ENCODE measurements at places on chromosomes 5 and 9.

- no peak for DNase-seq
Measured at GRCh38 chr9:86491468-86492266, 137.5 kb upstream of the TUT7 start.

- DNase-seq, result no peak
Measured at GRCh38 chr5:168273056-168273980, 18.1 kb upstream of the WWC1 start.

- DNase-seq, result no peak
Measured at GRCh38 chr5:96259151-96259772, 173.8 kb downstream of the PCSK1 start.

DNA sequence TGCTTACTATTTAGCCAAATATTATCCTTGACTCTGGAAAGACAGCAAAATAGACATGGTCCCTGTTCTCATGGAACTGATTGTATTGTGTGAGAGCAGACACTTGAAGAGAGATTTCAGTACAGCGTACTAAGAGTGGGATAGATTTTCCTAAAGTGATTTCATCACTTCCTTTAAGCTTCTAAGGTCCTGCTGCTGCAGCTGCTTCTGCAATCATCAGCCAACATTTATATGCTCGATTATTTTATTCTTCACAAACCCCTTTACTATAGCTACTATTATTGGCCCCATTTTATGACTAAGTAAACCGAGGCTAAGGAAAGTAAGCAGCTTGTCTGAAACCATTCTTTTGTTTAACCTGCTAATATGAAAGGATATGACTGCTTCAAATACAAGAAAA is 137.7 kb downstream of the SPATA31D1 start:
- no peak for DNase-seq

GRCh38 chr5:158039911-158040347 is 181.0 kb upstream of the CLINT1 start:
- no peak for DNase-seq

DNA sequence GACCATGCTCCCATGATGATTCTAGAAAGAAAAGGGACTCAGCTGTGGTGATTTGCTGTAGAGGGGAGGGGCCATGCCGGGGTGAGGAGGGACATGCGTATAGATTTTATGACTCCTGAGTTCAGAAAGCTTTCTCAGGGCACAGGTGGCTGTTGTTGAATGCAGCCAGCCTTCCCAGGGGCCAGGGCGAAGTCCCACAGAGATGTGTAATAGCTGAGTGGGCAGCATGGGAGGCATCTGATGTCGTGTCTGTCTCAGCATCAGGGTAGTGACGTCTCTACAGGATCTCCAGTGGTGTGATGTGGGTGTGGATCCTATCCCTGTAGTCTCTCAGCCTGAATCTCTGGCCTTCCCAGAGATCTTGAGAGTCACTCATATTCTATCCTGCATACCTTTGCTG is 7.8 kb upstream of the BOD1 start:
- DNase-seq, result no peak

GRCh38 chr5:147439254-147439653 is 70.6 kb downstream of the DPYSL3 start:
- no peak for DNase-seq

- DNase-seq, result no peak
Measured at GRCh38 chr5:2699686-2700085, 51.8 kb downstream of the IRX2 start.

DNA sequence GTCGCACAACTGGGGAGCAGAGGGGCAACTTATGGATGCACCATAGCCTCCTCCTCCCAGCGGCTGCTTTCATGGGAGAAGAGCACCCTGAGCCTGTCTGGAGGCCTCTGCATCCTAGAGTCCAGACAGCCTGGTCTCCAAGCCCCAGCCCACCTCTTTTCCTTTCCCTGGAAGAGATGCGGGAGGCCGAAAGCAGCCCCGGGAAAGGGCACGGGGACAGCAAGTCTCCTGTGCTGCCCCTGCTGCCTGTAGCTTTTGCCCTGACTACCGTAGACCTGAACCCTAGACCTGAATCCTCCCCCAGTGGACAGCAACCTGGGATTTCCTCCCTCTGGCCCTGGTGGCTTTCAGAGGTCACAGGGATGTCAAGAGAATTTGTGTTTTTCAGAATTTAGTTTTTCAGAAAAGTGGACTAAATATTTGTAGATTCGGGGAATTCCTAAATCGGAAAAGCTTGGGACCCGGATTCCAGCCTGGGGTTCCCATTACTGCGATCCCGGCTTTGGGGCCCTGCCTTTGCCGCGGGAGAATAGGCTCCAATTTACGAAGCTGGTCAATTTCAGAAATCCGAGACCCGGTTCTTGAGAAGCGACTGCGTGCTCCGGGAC is 4.3 kb upstream of the PITX1 start:
- DNase-seq, result no peak

- no peak for DNase-seq
Measured at GRCh38 chr9:87681271-87682061, 44.5 kb upstream of the CTSL start.

DNA sequence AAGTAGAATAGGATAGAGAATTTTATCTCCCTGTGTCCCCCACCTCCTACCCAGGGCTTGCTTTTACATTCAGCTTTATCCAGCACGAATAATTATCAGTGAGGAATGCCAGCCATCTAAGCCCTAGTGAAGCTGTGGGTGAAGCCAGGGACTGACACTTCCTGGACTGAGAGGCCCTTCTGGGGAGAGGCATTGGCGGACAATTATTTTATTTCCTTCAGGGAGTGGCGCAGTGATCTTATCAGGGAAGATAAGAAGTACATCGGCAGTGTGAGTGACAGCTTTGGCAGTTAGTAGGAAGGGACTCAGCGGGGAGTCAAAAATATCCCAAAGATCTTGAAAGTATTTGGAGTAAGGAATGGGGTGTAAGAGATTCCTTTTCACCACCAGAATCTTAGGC is 34.9 kb upstream of the RPS23 start:
- DNase-seq, result no peak

- DNase-seq, result no peak
Measured at GRCh38 chr9:18346745-18347144, 127.2 kb upstream of the ADAMTSL1 start.

- no peak for DNase-seq
Measured at GRCh38 chr9:84670138-84671041, 861 bp downstream of the NTRK2 start.

DNA sequence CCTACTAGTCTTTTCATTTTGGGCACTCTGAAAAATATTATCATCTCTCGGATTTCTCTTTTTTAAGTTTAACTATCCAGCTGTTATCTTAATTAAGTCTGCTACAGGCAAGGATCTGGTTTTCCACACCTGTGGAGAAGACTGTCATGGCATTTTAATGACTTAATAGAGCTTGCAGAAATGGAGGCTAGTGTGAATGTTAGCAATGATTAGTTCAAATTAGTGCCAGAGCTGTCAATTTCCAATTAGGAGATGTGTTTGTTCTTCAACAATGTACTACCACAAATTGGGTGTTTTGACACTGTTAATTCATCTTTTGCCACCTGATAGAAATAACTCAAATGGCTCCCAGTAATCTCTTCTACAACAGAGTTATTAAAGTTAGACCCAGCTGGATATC is 2023.0 kb upstream of the CDH9 start:
- DNase-seq, result no peak

- DNase-seq, result no peak
Measured at GRCh38 chr5:111301264-111301663, 77.1 kb downstream of the CAMK4 start.

DNA sequence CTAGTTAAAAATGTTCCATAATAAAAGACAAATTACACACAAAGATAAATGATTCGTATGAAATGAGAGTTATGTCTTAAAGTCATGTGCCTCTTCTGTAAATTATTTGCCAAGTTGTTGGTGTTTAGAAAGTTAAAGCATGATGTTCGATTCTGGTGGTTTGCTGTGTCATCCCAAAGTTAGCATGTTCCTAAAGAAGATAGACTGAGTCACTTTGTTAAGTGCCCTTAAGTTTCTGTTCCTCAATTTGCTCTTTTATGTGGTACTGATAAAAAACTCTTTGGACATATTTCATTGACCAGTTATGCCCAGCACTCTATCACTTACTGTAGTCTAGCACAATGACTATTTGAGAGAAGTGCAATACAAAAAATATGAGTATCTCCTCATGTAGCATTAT is 366.9 kb upstream of the ZNF608 start:
- DNase-seq, result no peak

DNA sequence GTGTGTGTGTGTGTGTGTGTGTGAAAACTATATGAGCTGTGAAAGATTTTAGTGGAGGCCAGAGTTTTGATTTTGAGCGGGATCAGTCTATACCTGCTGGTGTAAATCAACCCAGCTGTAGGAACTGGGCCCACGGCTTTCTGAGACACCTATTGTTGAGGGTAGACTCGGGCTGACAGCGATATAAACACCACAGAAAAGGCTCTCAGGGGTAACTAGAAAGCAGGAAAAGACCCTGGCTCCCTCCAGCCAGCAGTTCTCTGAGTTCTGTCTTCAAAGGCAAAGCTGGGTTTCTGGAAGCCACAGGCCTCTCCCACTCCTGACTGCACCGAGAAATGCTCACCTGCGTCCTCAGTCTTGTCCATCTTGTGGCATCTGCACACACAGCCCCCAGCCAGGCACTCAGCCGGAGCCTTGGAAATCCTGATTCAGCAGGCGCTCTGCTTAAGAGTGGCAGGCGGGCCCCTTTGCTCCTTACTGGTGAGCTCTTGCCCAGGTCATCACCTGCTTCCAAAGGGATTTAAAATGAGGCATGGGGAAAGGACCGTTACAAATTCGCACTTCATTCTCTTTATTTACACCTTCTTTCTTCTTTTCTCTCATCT is 223.3 kb downstream of the NDUFS4 start:
- no peak for DNase-seq

DNA sequence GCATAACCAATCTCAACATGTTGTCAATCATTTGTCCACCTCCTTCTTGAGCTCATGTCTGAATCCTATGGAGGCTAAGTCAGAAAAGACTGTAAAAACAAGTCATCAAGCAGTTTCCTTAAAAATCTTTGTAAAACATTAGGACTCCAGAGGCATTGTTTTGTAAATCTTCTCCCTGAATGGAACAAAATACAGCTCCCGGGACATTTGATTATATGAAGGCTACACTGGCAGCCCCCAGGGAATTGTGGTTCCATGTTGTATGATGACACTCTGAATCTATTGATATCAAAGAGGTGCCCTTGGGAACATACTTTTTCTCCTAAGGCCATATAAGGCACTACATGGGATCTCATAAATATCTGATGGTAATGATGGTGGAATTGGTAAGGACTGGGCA is 83.2 kb upstream of the NUDT12 start:
- no peak for DNase-seq

DNA sequence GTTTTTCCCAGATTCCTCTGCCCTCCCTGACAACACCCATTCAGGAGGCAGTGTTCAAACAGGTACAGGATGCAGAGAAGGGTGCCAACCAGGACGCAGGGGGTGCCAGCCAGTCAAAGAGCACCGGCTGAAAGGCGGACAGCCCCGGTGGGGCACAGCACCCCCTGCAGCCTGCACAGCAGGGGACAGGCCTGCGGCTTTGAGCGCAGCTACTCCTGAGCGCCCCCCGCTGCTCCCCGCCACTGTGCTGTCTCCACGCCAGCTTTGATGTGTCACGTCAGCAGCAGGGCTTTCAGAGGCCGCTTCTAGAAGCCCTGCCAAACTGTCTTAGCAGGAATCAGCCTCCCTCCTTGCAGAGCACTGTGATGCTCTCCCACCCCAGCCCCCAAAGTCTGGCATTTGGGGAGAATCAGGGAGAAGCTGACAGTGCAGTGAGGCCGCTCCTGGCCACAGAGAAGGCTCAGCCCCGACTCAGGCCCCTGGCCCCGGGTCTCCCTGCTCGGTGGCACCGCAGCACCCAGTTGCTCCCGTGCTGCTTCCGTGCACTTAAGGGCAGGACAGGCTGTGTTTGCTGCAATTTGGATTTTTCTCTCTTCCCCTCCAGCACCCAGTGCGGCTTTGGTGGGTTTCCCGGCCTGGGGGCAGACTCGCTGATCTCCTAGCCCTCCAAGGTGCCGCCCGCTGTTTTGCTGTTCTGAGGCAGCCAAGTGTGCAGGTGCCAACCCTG is 20.3 kb downstream of the AK8 start:
- DNase-seq, result no peak

- no peak for DNase-seq
Measured at GRCh38 chr5:172142709-172143215, 45.3 kb downstream of the STK10 start.

- DNase-seq, result no peak
Measured at GRCh38 chr9:121684381-121685145, 33.1 kb downstream of the DAB2IP start.

DNA sequence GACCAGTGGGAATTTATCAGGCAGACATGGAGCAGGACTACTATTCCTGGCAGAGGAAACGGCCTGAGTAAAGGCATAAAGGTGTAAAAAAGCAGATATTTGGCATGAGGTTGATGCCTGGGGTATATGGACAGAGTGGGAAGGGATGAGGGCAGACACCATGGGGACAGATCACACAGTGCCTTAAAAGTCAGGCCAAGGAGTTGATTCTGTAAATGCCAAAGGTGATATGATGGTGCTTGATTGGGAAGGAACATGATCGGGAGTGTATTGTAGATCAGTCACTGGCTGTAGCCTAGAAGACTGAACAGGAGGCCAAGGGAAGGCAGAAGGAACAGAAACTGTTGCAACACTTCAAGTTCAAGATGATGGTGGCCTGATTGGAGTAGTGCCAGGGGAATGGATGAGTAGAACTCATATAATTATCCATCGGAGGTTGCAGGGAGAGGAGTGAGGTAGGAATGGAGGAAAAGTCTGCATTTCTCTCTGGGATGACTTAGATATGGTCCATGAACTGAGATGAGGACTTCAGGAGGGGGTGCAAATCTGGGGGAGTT is 594.3 kb upstream of the KLF4 start:
- DNase-seq, result no peak

- no peak for DNase-seq
Measured at GRCh38 chr9:127693697-127694096, 13.1 kb upstream of the CFAP157 start.

GRCh38 chr5:14779975-14780374 is 91.6 kb downstream of the ANKH start:
- no peak for DNase-seq

GRCh38 chr5:107157809-107158208 is 512.9 kb downstream of the EFNA5 start:
- DNase-seq, result no peak

Data from stimulated activated CD8-positive, alpha-beta memory T cell treated with anti-CD3 and anti-CD28 coated beads, Interleukin-4, amount 100 ng/mL, for 1 hour (primary cell).